ENCODE measurements at places on chromosomes 7 and 10. TPM values are rescaled to one million over a fixed set of nuclear protein-coding genes. Genes with fewer than 3 reads are reported as not detected.

DNA sequence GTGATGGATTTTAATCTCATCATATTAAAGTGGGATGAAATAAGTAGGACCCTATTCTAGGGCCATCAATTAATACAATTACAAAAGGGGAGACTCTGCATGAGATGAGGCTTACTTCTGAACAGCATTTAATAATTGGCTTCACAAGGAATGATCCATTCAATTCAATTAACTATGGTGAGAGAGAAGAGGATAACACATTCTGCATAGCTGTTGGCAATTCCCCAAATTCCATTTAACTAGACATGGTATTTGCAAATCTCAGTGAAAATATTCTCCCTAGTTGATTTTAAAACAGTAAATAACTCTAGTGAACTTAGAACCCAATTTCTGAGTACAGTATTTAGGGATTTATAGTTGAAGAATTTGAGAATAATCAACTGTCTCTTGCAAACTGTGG, 145.3 kb downstream of the NOC3L start:
- H3K4me3 ChIP-seq = no peak overlapping the region
- no peak for DNase-seq
- H3K27ac ChIP-seq = no peak overlapping the region
- no peaks in the 10 kb centered on the region for H3K4me1 ChIP-seq
- peaks cover 4% of the 10 kb centered on the region for H3K27me3 ChIP-seq

DNA sequence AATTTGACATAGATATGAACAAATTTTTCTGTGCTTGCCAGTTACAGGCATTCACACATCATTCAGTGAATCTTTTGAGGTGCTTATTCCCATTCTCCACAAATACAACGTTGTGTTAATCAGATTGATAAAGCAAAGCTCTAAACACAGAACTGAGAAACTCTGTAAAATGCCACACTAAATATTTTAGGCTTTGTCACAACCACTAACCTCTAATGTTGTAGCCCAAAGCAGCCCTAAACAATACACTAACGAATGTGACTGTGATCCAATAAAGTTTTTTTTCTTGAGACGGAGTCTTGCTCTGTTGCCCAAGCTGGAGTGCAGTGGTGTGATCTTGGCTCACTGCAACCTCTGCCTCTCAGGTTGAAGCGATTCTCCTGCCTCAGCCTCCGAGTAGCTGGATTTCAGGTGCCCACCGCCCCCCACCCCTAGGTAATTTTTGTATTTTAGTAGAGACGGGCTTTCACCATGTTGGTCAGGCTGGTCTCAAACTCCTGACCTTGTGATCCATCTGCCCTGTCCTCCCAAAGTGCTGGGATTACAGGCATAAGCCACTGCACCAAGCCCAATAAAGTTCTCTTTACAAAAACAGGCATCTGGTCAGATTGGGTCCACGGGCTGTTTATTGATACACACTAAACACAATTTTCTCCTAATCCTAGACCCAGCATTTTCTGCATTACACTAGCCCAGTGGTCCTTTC, 6.9 kb downstream of the CYCS start:
- H3K4me3 ChIP-seq = no peak overlapping the region
- H3K36me3 ChIP-seq = peaks cover 28% of the 10 kb centered on the region
- H3K27me3 ChIP-seq = no peaks in the 10 kb centered on the region
- H3K27ac ChIP-seq = peak overlapping the region; percentile 76

DNA sequence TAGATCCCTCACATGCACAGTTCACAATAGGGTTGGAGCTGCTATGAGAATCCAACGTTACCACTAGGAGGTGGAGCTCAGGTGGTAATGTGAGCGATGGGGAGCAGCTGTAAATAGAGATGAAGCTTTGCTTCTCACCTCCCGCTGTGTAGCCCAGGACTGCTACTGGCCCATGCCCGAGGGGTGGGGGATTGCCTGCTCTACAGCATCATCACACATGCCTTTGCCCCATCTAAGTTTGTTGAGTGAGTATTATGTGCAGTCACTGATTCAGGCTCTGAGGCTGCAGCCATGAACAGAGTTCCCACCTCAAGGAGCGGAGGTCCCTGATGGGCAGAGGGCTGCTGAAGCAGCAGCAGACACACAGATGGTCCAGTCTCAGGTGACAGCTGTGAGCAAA, 94.1 kb downstream of the CHST15 start:
- peaks cover 24% of the 10 kb centered on the region for H3K27me3 ChIP-seq
- peak; percentile 22 for DNase-seq
- H3K4me3 ChIP-seq = no peak overlapping the region
- no peaks in the 10 kb centered on the region for H3K36me3 ChIP-seq
- no peak overlapping the region for H3K27ac ChIP-seq

DNA sequence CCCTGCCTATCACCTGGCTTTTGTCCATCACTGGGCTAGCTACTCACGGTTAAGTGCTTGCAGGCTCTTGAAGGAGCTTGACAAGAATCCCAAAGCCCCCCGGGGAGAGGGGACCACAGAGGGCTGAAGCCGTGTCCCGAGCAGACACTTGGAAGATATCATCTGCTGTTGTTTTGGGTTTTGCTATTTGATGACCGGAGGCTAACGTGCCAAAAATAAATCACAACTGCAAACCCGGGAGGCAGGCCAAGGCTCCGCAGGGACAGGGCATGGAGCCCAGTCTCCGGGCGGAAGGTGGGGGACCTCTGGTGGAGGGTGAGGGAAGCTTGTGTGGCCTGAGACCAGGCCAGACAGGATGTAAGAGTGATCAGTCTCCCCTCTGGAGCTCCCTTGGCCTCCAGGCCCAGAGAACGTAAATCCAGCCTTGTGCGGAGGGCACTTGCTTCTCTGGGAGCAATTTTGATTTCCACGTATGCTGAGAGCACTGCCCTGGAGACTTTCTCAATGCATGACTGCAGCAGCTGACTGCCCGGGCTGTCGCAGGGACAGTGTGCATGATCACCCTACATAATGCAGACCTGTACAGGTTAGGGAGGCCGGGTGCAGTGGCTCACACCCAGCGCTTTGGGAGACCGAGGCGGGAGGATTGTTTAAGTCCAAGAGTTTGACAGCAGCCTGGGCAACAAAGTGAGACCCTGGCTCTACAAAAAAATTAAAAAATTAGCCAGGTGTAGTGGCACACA, at the start of gene PHKG1:
Gene PHKG1, minus strand, starts transcription at position 164 of the 743 bp plus-strand sequence. CDS start 4,011 bp downstream, outside the sequence.
- peaks cover 5% of the 10 kb centered on the region for H3K4me1 ChIP-seq
- DNase-seq = no peak
- no peaks in the 10 kb centered on the region for H3K27me3 ChIP-seq
- no peak within 1 kb of the TSS for H3K4me3 ChIP-seq

- H3K27me3 ChIP-seq = no peaks in the 10 kb centered on the region
- no peak for DNase-seq
- no peak overlapping the region for H3K4me3 ChIP-seq
- H3K4me1 ChIP-seq = no peaks in the 10 kb centered on the region
These were observed 49.9 kb upstream of the CUX1 start for GRCh38 chr7:101767544-101767943.

The WNT8B gene
- total RNA-seq = 0.41 TPM

DNA sequence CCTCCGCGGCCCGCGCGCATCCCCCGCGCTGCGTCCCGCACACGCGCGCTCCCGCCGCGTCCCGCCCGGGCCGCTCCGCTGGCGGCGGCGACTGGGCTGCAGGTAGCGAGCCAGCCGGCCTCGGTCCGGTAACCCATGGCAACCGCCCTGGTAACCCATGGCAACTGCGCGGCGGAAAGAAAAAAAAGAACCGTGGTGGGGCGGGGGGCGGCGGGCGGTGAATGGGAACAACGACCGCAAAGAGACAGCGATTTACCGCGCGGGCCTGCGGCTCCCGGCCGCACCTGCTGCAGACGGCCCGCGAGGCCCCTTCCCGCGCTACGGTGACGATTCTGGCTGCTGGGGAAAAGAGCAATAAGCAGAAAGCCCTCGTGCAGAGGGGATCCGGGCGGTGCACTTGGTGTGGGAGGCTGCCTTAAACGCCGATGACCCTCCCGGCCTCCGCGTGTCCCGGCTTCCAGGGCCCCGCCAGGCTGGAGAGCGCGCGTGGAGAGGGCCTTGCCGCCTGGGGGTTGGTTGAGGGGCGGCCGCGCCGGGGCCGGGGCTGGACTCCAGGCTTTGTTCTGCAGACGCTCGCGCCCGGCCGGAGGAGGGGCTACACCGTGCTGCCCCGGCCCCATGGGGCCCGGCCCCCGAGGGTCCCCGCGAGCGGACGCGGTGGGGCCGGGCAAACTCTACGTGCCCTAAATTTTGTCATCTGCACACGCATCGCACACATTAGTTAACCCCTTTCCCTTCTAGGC, 84.7 kb downstream of the SNX10 start:
- peaks cover 24% of the 10 kb centered on the region for H3K27me3 ChIP-seq
- DNase-seq = peak; percentile 59
- H3K4me3 ChIP-seq = peak overlapping the region; percentile 77
- H3K27ac ChIP-seq = peak overlapping the region; percentile 59
- peaks cover 20% of the 10 kb centered on the region for H3K36me3 ChIP-seq

DNA sequence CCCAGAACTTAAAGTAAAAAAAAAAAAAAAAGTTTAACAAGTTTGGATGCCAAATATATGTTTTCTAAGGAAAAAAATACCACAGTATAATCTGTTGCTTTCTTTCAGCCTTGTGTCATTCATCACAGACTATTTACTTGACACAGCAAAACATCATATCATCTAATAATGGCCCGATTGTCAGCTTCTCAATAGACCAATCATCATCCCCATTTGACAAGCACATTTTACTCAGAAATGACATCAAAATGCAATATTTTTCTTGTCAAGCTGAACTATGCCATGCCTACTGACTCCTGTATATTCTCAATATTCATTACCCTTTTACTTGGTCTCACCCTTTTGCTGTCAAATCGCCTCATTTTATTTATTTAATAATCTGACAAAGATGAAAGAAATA, 249.7 kb downstream of the NRG3 start:
- no peaks in the 10 kb centered on the region for H3K4me1 ChIP-seq
- no peaks in the 10 kb centered on the region for H3K36me3 ChIP-seq
- no peak overlapping the region for H3K4me3 ChIP-seq
- DNase-seq = no peak

DNA sequence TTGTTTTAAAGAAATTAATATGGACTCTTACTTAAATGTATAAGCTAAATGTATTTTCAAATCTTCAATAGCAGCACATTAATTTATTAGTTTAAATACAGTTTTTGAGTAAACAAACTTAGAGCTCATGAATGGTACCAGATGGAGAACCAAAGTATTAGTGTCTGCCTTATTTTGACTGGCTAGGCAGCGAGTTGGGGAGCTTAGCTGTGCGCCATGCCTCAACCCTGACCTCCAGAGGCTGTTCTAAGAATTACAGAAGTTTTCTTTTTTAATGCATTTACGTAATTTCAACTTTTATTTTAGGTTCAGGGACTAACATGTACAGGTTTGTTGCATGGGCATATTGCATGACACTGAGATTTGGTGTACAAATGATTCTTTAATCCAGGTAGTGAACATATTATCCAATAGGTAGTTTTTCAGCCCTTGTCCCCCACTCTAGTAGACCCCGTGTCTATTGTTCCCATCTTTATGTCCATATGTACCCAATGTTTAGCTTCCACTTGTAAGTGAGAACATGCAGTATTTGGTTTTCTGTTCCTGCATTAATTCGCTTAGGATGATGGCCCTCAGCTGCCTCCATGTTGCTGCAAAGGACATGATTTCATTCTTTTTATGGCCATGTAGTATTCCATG, 166.8 kb downstream of the IQUB start:
- no peaks in the 10 kb centered on the region for H3K27me3 ChIP-seq
- H3K36me3 ChIP-seq = no peaks in the 10 kb centered on the region
- H3K27ac ChIP-seq = no peak overlapping the region
- H3K4me1 ChIP-seq = no peaks in the 10 kb centered on the region

DNA sequence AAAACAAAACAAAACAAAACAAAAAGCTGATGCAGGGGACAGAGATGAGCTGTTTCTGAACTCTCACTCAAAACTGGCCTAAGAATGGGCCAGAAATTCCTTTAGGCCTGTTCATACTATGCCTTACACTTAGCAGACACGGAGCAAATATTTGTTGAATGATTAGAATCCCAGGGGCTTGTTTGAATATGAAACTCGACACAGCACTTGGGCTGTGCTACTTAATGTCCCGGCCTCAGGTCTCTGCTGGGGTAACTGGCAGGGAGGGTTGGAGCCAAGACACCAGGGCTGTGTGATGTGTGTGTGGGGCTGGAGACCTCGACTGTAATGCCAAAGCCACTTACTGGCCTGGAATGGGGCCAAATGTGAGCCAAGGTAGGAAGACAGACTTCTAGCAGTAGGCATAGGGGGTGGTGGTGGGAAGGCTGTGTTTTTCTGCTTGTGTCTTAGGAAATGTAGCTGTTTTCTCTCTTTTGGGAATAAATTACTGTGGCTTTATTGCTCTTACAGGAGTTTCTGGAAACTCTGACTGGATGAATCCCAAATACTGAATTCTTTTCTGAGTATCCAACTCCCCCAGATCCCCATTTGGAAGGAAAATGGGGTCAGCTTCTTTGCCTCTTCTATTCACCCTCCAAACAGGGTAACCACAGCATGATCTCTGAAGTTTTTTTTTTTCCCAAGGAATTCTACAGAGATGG, 66.7 kb downstream of the EMX2 start:
- DNase-seq = no peak
- no peak overlapping the region for H3K27ac ChIP-seq
- no peak overlapping the region for H3K4me3 ChIP-seq
- H3K36me3 ChIP-seq = no peaks in the 10 kb centered on the region
- no peaks in the 10 kb centered on the region for H3K4me1 ChIP-seq

- H3K27me3 ChIP-seq = no peaks in the 10 kb centered on the region
- no peak overlapping the region for H3K4me3 ChIP-seq
- H3K27ac ChIP-seq = no peak overlapping the region
- no peaks in the 10 kb centered on the region for H3K36me3 ChIP-seq
- peaks cover 5% of the 10 kb centered on the region for H3K4me1 ChIP-seq
- DNase-seq = no peak
These were observed 143.2 kb downstream of the MAPK8 start for GRCh38 chr10:48449501-48450232.

The RPEL1 gene
- total RNA-seq = not detected

The SUGCT gene
- total RNA-seq = 0.21 TPM

DNA sequence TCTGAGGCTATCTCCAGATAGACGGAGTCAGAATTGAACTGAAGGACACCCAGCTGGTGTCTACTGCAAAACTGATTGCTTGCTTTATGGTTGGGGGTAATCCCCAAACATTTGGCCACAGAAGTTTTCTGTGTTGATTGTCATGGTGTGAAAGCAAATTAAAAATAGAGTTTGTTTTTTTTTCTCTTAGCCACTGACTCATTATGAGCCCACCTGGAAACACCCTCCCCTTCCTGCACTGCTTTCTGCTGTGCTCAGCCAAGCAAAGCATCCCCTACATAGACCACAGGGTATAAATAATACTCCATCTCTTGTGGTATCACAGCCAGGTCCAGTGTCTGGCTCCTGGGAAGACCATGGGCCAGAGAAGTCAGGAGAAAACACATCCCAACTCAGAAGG, 6.5 kb upstream of the VWC2 start:
- H3K4me3 ChIP-seq = no peak overlapping the region
- peaks cover 15% of the 10 kb centered on the region for H3K27me3 ChIP-seq
- no peaks in the 10 kb centered on the region for H3K36me3 ChIP-seq
- H3K27ac ChIP-seq = no peak overlapping the region

- DNase-seq = no peak
- no peaks in the 10 kb centered on the region for H3K36me3 ChIP-seq
- H3K4me3 ChIP-seq = no peak overlapping the region
These were observed 164.8 kb upstream of the CDC14C start for GRCh38 chr7:48759431-48760080.

The PPP1R17 gene
- total RNA-seq = not detected
